ENCODE measurements at places on chromosomes 7 and 10.

GRCh38 chr10:58086144-58086762, 181.4 kb downstream of the IPMK start:
- no peak for DNase-seq

GRCh38 chr10:118800920-118801319, 46.1 kb upstream of the CACUL1 start:
- DNase-seq, result peak; percentile 61

DNA sequence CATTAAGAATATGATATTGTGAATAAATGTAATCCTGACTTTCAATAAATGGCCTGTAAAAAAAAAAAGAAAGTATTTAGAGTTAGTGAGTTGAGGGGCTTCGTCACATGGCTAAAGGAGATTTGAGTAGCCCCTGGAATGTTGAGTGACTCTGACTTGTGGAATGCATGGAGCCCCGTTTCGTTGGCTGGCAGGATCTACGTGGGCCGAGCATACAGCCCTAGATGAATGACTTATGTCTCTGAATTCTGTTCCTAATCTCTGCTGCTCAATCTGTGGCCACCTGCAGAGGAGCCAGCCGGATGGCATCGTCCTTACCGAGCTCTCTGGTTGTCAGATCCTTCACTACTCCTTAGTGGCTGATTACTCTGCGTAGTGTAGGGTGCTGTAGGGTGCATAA, 155.7 kb downstream of the MGMT start:
- no peak for DNase-seq

- no peak for DNase-seq
These were observed 119.8 kb downstream of the ZNF736 start for GRCh38 chr7:64433590-64433989.

- DNase-seq, result peak; percentile 74
These were observed 337.7 kb upstream of the NPVF start for GRCh38 chr7:25565949-25566348.

- DNase-seq, result peak; percentile 38
These were observed 18.2 kb downstream of the DNAJC12 start for GRCh38 chr10:67819768-67820204.

Measured in suppressor macrophage treated with lipopolysaccharide for 1 hour (primary cell).